Activated naive CD4-positive, alpha-beta T cell (primary cell): ENCODE measurements at places on chromosomes 7 and 10.

- DNase-seq: peak; percentile 54
These were observed at the start of gene ELMO1 for GRCh38 chr7:37448636-37449361. Gene ELMO1, minus strand, starts transcription at chr7:37448864. Its CDS starts 106,174 bp downstream, at chr7:37342690.

DNA sequence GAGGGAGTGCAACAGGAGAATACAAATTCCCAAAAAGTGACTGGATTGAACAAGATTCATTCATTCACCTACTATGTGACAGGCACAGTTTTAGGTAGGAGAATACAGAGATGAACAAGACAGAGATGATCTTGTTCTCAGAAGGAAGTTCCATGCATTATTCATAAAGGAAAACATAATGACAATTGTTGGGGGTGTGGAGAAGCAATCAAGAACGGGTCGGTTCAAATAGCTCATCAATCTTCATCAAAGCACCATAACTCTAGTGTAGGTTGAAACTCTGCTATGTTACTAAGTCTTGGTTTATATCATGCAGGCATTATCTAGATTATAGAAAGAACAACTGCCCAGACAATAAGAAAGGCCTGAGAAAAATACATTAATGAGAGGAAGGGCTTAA lies 243.7 kb downstream of the DGKI start:
- no peak for DNase-seq

GRCh38 chr10:51892965-51893658 lies 193.7 kb upstream of the CSTF2T start:
- DNase-seq: no peak

GRCh38 chr7:27967639-27968038 lies 213.0 kb downstream of the JAZF1 start:
- no peak for DNase-seq

- no peak for DNase-seq
These were observed 23.1 kb downstream of the DNAJB9 start for GRCh38 chr7:108592646-108593201.

DNA sequence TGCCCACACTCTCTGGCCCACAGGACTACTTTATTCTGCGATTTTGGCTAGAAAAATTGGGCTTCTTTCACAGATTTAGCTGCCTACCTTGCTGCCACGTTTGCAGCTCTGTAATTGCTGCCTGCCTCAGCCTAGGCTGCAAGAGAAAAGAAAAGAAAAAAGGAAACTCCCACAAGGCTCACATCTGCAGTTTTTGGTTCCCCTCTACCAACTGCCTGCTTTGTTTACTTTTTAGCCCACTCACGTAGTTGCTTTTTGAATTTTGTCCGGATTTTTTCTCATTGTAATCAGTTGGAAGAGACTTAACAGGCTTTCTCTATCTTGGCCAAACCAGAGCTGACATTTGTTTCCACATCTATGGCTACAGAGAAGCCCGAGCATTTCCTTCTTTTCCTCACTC lies 24.3 kb downstream of the SUN3 start:
- no peak for DNase-seq

DNA sequence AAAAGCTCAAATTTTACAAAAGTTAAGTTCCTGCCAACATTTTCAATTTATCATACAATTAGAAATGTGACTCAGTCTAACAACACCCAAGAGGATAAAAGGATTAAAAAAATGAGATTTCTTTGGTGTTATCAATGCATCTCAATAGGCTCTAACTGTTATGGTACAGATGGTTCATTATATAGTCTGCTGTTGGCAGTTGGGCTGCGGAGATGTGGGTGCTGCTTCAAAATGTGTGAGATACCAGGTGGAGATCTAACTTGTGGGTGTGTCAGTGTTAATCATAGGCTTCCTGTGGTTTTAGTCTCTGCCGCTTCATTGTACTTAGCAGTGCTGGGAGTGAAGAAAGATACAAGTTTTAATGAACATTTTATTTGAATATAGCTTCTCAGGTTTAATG lies 231.2 kb downstream of the EXOC4 start:
- DNase-seq: no peak

GRCh38 chr7:45645141-45645969 lies 71.2 kb downstream of the ADCY1 start:
- no peak for DNase-seq

DNA sequence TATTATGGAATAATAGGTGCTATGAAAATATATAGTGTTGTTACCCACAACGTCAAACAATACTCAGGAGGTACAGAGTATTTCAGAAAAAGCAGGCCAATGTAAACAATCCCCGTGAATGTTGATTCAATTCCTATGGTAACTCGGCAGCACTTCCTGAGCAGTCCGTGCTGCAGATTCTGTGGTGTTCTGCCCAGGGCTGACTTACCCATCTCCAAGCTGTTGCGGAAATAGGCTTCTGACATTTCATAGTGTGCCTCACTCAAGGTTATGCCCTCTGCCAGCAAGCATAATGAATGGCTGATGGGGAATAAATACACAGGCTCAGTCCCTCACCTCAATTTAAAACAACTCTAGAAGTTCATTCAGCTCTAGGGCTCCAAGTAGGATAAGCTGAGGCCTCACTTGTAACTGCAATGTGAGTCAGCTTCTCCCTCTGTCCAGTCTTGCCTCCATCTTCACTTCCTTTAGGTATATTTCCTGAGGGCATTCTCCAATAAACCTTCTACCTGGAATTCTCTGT lies 177.6 kb downstream of the GNAI1 start:
- no peak for DNase-seq

DNA sequence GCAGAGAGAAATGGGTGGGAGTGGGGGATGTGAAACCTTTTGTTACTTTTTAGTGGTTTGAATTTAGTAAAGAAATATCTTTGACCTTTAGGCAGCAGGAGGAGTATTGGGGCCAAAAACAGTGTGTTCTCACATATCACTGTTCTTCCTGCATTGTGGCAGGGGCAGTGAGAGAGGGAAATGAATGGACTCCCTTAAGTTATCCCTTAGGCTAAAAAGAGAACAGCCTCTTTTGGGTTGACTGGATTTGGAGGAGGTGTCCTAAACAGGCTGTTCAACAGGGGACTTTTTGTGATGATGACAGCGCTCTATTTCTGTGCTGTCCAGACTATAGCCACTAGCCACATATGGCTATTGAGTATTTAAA lies 22.3 kb downstream of the ZNF775 start:
- no peak for DNase-seq
